ENCODE measurements at places on chromosomes 7 and 10.
A peak's percentile ranks its signal among the peaks of the same experiment; 100 is the strongest.

DNA sequence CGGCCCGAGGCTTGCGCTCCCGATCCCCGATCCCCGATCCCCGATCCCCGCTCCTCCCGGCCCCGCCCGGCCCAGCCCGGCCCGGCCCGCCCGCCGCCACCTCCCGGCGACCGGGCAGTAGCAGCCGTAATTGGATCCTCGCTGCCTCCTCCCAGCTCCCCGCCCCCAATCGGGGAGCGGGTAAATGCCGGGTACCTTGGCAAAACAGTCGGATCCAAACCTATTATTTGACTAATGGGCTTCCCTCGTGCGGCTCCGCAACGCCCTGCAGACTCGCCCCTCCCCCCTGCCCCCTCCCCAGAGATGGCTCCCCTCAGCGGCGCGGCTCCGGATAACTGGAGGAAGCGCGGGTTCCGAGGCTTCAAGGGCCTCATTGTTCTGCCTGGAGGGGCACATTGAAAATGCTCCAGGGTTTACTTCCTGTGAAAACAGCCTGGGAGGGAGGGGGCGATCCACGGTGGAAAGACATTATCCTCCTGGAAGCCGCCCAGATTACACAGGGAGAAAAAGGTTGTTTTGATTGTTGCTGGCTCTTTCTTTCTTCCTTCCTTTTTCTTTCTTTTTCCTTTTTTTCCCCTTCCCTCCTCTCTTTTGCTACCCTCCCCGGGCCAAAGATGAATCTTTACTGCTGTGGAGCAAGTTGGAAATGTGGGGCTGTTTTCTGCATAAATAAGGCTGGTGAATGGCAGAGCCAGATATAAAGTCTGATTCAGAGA, 94.7 kb upstream of the ZMIZ1 start:
- DNase-seq: peak; percentile 82

DNA sequence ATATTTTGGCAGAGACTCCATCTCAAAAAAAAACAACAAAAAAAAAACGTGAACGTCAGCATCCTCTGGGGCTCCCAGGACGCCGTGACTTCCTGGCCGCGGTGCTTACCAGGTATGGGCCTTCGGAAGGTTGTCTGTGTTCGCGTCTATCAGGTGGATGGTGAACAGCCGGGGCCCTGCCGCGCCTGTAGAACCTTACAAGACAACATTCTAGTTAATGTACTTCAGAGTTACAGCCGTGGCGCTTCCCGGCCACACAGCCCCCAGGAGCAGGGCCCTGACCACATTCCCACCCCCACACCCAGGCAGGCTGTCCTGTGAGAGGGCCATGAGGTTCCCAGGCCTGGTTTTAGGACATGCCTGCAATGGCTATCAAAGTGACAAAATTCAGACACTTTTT, 111.0 kb downstream of the SMURF1 start:
- DNase-seq: no peak

DNA sequence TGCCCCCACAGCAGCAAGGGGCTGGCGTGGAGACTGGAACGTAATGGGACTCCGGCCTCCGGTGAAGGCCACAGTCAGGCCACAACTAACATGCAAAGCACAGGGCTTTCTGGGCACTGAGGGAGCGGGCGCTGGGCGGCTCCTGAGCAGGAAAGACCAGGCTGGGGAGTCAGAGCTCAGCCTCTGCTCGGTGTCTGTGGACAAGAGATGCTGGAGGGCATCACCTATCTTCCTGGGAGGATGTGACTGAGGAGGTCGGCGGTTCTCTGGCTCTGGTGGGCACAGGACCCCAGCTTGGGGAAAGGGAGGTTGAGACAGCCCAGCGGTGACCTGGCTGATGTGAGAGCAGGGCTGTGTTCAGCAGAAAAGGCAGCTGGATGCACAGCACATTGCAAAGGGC, 11.7 kb downstream of the CNPY1 start:
- DNase-seq: no peak

DNA sequence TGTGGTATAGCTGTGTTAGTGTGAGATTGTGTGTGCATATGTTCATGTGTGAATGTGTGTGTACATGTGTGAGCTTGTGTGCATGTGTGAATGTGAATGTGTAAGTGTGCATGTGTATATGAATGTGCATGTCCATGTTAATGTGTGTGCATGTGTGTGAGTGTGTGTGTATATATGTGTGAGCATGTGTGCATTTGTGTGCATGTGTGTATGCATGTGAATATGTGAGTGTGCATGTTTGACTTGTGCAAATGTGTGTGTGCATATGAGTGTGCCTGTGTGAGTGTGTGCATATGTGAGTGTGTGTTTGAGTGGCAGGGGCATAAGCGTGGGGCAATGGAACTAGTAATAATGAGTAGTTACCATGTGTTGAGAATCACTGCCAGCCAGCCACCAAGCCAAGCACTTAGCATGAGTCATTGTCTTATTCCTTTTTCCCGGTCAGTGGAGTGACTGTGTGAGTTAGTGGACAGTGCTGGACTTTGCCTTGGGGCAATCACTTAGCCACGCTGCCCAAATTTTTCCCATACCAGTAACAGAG, 46.3 kb upstream of the SHH start:
- DNase-seq: no peak

- DNase-seq: peak; percentile 14
Measured at GRCh38 chr10:108899670-108900069, 1023.6 kb downstream of the XPNPEP1 start.

GRCh38 chr7:125090596-125090995, 161.0 kb upstream of the POT1 start:
- DNase-seq: no peak

- no peak for DNase-seq
Measured at GRCh38 chr10:6033954-6034353, 28.2 kb downstream of the IL2RA start.

DNA sequence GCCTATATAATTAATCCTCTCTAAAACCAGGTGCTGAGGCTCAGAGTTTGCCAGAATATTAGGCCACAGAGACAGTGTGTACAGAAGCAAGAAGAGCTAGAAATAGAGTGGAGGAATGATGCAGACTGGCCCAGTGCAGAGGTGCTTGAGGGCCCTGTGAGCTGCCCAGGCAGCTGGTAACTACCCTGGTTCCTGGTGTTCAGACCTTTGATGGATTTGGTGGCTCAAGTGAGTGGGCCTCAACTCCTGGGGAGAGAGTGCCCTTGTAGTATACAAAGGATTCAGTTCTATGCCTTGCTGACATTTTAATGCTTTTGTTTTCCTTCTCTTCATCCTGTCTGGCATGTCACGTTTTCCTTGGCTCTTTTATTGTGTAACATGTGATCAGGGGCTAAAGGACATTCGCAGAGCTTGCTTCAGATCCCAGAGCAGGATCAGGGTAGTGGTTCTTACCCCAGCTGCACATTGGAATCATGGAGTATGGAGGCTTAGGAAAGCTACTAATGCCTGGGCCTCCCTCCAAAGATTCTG, 20.0 kb downstream of the LRRC4 start:
- DNase-seq: no peak

DNA sequence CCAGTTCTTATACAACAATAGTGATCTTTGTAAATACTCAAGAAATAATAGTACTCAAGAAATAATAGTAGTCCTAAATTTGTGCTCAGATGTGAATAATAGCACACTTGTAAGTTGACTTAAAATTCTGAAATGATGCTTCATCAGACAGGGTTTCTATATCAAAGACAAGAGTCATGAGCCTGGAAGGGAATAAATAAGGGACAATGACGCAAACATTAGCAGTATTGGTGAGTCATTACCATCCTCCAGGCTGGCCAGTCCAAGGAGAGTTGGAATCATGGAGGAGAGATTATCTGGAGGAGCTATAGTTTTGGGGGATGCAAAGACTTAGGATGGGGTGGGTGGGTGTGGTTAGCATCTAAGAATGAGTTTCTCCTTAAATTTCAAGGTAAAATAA, 6.1 kb upstream of the SH3PXD2A start:
- DNase-seq: no peak

DNA sequence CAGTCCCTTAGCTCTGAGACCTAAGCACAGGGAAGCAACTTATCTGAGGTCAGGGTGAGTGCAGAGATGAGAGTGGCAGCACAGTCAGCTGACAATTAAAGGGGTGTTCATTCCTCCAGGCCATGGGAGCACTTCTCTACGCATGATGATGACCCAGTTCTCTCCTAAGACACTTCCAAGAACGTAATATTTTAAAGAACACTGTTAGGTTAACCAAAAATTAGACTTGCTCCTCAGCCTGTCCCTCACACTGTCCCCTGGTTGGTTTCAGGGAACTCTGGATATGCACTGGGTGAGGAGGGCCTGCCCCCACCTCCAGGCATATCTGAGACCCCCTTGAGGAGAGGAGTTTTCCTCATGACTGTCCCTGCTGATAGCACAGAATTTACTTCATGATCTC, 767.5 kb downstream of the GRID1 start:
- no peak for DNase-seq

- no peak for DNase-seq
Measured at GRCh38 chr7:12358694-12359093, 45.0 kb downstream of the VWDE start.

DNA sequence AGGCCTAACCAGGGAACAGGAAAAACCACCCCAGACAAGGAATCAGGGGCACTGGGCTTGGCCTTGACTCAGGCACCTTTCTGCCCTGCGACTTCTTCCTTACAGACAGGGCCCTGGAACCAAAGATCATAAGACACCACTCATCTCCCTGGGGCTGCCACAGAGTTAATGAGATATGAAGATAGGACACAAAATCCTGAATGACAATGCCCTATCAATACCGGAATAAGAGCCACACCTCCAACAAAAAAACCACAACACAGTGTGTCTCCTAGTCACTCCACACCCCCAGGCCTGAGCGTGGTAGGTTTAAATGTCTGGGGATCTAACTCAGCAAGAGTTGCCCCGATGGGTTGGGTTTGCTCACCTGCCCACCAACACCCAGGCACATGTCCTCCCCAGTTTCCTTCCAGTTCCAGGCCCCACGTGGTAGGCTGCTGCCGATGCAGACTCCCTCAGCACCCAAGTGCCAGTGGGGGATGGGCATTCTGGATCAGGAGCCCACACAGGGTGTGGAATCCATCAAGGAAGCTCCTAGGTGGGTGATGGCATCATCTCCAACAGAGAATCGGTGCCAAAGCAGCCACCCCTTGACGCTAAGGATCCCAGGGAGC, 3.9 kb downstream of the DLG5 start:
- DNase-seq: no peak

DNA sequence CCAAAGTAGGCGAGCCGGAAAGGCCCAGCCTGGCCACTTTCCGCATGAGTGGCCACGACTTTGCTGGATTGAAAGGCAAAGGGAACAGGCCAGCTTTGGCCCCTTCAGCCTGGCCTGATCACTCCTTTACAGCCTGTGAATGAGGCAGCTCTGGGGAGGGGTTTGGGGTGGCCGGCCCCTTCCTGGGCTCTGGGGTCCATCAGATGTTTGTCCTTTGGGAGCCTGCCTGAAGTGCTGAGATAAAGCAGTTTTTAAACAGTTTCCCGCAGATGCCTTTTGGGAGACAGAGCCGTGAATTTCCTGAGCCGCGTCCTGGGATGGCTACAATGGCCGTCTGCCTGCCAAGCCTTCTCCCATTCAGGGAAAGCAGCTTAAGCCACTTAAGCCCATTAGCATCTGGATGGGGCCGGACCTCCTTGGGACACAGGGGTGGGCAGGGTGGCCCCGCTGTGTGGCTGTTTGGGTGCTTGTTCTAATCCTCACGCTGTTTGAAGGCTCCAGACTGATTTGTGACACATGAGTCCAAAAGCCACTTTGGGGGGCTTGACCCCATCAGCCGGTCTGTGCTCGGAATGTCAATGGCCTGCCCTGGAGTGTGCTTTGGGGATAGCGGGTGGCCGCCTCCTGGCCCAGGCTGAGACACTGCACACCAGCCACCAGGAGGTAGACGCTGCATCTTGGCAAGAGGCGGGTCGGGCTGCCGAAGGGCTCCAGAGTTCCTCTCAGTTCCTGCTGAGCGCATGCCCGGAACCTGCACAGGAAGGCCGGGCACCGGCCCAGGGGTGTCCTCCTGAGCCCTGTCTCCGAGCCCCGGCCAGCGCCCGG, 38.9 kb downstream of the NKX6-2 start:
- peak; percentile 34 for DNase-seq

DNA sequence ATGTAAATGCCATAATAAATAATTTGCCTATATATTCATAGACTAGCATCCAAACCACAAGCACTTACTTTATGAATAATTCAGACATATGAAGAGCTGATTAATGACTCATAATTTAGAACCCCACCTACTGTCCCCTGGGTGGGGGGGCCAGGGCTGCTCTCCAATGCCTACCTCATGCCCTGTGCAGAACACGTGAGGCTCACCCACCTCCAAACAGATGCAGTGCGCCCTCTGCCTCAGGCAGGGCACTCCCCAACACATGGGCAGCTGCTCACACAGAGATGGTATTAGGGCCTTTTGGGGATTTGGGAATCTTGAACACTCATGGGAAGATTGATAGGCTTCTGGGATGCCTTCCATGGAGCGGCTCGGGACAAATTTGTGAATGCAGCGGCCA, 75.1 kb upstream of the INSIG1 start:
- no peak for DNase-seq

- no peak for DNase-seq
Measured at GRCh38 chr10:60286559-60286958, 103.1 kb downstream of the ANK3 start.

DNA sequence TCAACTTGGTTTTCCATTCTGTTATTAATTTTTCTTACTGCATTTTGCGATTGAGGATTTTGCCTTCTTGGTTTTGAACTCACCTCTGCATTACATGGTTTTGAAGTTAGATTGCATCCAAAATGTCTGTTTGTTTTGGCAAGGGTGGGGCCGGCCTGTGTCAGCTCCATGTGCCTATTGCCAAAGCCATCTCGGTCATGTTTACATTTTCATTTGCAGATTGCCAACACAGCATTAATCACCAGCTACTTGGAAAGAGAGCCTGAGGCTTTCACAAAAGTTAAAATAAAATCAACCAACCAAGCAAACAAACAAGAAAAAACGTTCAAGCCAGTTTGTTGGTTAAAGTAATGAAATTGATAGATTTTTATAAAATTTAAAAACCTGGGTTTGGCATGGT, 695.8 kb downstream of the TYW1 start:
- no peak for DNase-seq

DNA sequence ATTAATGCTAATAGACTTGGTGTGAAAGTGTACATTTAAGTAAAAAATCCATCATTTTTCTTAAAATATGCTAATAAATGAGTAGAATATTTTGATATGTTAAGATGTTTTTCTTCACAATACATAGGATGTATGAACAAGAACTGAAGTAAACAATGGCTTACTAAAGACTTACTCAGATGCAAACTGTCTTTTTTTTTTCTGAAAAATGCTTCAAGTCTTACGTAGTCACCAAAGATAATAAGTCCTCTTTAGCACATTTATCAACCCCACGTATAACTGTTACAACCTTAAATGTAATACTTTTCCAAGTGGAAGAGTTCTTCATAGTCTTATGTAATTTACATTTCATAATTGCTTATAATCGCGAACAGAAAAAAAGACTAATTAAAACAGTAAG, 54.8 kb downstream of the MDFIC start:
- no peak for DNase-seq

Measured in WTC11 (cell line).